ENCODE measurements at places on chromosomes 16 and 17.

DNA sequence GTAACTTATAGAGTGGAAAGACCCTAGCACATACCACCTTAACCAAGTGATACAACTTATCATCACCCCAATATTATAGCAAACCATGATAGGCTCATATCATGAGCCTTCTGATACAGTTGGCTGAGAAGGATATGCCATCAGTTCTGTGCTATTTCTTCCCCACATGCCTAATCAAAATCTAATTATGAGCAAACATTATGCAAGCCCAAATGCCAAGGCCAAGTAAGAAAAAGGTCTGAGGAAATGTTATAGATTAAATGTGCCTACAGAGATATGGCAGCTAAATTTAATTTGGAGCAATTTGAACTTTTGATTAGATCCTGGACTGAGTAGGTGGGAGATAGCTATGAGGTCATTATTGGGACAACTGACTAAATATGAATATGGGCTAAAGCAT, 225.9 kb upstream of the PMFBP1 start:
- DNase-seq: no peak

DNA sequence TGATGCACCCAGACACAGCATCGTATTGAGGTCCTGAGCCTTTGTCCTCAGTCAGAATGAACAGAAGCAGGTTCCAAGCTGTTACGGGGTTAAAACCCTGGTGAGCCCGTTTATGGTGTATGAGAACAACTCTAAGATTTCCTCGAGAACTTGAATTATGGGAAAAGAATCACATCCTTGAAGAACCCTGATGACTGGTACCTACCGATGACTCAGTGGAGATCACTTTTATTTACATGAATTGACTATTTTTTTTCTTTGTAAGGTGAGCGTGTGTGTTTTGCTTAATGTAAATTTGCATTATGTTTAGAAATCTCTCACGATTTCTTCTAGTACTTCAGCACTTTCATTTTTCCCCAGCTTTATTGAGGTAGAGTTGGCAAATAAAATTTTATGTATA, 3.3 kb upstream of the KRTAP4-4 start:
- no peak for DNase-seq

DNA sequence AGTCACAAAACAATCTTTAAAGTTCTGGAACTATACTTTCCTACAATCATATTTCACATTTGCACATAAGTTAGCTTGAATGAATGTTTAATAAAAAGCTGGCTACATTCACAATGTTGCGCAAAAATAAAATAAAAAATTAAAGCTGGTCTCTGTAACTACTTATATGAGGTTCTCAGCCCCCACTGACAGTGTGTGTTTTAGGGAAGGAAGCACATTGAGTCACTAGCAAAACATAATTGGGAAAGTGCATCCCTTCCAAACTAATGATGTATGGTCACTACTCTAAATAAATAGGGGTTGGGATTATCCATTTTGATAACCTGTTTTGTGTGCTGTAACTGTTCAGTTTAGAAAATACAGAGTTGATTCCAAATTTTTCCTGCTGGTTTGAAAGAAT, 251.9 kb downstream of the IRX3 start:
- no peak for DNase-seq

DNA sequence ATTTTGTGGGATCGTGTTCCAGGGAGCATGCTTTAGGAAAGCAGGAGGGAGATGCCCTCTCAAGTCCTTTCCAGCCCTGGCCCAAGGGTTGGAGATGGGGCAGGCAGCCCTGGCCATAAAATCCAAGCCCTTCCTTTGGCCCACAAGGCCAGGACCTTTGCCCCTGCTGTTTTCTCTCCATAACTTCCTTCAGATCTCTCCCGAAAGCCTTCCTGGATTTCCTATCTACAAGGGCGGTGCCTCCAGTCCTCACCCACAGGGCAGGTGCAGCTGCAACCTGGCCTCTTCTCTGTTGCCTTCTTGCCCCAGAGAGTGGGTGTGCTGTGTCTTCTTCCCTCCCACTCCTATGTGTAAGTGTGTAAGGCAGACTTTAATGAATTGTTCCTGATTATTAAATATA, 8.5 kb upstream of the PDP2 start:
- no peak for DNase-seq

DNA sequence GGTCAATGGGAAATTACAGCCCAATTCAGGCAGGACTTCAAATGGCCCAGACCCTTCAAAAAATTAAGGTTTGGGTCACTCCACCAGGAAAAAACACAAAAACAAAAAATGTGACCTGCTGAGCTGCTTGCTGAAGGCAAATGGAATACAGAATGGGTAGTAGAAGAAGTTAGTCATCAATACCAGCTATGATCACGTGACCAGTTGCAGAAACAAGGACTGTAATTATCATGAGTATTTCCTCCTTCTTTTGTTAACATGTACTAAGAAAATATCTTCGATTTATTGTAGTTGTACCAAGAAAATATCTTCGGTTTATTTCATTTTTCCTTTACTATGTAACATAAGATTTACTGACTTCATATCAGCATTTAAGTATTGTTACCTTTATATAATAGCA, 1183.6 kb downstream of the CDH8 start:
- DNase-seq: no peak

DNA sequence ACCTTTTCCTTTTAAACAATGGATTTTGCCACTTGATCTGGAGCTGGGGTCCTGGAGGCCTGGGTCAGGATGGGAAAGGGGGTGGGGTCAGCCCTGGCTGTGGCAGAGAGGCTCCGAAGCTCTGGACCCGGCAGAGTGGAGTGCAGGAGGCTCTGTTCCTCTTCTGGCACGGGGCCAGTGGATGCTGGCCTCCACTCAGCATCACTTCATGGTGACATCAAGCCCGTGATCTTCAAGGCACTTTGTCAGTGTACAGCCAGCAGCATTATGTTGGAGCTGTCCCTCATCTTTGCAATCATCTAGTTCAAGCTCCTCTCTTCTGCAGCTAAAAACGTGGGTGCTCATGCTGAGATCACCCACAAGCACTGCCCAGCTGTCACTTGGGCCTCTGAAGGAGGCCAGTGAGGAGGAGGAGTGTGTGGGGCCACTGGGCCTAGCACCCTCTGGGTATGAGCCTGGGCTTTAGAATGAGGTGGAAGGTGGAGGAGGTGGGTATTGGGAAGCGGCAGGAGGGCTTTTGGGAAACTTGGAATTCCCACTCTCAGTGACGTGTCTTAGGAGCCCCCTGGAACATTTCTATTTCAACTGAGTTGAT, 45.9 kb upstream of the MGAT5B start:
- DNase-seq: no peak

DNA sequence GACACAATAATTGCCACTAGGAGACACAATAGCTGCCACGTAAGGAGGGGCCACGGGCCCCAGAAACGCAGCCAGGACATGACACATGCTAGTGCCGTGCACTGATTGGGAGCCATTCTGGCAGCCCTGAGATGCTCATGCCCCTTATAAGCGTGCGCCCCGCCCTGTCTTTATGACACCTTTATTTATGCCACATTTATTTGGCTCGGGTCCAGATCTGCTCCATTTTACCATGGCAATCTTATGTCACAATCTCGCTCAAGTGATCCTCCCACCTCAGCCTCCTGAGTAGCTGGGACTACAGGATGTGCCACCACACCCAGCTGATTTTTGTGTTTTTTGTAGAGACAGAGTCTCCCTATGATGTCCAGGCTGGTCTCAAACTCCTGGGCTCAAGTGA, 43.8 kb upstream of the NF1 start:
- DNase-seq: no peak

DNA sequence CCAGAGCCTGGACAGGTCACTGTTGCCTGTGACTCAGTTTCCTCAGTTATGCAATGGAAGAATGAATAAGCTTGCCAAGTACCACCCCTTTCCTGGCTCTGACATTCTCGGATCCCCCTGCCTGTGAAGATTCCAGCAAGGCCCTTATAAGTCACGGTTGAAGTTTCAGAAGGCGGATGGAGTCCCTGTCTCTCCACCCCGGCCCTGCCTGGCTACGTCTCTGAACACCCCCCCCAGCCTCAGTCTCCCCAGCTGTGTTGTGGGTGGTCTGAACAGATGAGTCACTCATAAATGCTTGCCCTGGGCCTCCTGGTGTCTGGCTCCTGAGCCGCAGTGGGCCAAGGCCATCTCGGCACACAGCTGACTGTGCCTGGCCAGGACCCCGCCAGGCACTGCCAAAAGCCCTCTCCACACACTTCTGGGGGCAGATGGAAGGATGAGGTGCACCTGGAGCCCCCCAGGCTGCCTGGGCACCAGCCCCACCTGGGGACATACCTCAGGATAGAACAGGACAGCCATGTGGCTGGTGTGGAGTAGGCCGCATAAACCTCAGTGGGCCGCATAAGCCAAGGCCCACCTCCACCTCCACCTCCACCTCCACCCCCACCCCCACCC, 15.4 kb downstream of the VASN start:
- DNase-seq: no peak
